Stimulated activated memory B cell treated with anti-CD40 and anti-IgM and Interleukin-4, amounts not matched to agents 10 μg/mL and 1 μg/mL and 100 μg/mL, for 72 hours (primary cell): ENCODE measurements at places on chromosomes 3 and 15.

DNA sequence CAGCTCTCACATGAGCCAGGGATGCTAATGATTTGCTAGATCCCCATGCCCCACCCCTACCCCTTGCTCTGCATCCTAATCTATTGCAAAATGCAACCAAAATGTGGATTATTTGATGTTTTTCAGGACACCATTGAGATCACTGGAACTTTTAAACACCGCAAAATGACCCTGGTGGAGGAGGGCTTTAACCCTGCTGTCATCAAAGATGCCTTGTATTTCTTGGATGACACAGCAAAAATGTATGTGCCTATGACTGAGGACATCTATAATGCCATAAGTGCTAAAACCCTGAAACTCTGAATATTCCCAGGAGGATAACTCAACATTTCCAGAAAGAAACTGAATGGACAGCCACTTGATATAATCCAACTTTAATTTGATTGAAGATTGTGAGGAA is 29.7 kb downstream of the HDC start:
- ATAC-seq: no peak

GRCh38 chr3:71131375-71132314 is 451.9 kb downstream of the FOXP1 start:
- no peak for ATAC-seq

DNA sequence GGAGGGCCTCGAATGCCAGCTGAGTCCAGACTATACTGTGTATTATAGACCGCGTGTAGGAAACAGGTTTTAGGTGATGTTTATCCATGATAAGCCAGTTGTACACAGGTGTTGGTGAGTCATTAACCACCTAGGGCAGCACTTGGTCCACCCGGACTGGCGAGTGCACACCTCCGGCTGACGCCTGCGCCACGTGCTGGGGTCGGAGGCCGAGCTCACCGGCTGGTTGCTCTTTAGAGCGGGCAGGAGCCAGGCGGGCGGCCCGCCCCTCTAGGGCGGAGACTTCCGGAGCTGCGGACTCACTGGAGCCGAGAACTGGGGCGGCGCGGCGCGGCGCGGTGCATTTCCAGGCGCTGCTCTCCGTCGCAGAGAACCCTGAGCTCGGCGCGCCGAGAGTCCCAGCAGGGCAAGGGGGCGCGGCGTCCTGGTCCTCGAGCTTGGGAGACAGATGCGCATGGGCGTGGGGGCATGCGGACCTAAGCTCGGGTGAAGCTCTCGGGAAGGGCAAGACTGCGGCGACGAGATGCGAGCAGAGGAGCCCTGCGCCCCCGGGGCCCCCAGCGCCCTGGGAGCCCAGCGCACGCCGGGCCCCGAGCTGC is at the start of gene ESYT3:
Gene ESYT3, plus strand, starts transcription at position 341 of the 599 bp plus-strand sequence. Its CDS starts 183 bp downstream, at position 524.
- peak; percentile 49 for ATAC-seq

GRCh38 chr3:15330031-15330596 is 2.3 kb downstream of the SH3BP5 start:
- ATAC-seq: no peak

- ATAC-seq: no peak
Observed at GRCh38 chr15:98266295-98266694, 305.8 kb downstream of the ARRDC4 start.

- no peak for ATAC-seq
Observed at GRCh38 chr3:134362670-134363380, 11.4 kb downstream of the AMOTL2 start.

GRCh38 chr15:42450425-42450790 is 40.5 kb downstream of the ZNF106 start:
- no peak for ATAC-seq

- ATAC-seq: no peak
Observed at GRCh38 chr15:82858932-82859331, 49.5 kb downstream of the WHAMM start.

- ATAC-seq: no peak
Observed at GRCh38 chr3:169939751-169940150, 26.9 kb upstream of the SEC62 start.

DNA sequence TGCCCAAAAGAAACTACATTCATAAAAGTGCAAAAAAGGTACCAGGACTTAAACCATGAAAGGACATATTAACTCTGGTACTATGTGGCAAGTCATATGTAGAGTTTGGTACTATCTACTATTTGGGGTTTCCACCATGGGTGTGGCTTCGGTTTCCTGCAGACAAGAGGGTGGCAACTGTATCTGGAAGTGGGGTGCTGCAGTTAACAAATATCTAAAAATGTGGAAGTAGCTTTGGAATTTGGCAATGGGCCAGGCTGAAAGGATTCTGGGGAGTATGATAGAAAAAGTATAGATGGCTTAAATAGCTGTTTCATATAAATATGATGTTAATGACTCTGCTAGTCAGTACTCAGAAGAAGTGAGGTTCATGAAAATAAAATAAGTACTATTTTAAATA is 44.0 kb downstream of the PLSCR2 start:
- no peak for ATAC-seq

DNA sequence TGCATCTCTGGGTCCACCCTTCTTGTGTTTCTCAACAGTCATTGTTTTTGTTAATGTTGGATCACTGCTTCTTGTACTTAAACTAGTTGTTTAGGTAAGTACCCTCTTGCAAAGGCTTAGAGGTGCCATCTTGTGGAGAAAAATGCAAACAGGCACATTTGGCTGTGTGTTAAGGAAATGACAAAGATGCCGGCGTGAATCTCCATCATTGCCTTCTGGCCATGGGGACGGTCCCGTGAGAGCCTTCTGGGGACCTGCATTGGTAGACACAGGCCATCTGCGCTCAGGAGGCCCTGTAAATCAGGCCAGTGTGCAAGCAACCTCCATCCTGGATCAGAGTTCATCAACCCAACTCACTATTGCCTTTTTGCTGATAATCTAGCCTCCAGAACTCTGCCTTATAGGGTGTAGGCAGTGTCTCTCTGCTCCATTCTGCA is 158.6 kb upstream of the NR2E3 start:
- ATAC-seq: no peak

DNA sequence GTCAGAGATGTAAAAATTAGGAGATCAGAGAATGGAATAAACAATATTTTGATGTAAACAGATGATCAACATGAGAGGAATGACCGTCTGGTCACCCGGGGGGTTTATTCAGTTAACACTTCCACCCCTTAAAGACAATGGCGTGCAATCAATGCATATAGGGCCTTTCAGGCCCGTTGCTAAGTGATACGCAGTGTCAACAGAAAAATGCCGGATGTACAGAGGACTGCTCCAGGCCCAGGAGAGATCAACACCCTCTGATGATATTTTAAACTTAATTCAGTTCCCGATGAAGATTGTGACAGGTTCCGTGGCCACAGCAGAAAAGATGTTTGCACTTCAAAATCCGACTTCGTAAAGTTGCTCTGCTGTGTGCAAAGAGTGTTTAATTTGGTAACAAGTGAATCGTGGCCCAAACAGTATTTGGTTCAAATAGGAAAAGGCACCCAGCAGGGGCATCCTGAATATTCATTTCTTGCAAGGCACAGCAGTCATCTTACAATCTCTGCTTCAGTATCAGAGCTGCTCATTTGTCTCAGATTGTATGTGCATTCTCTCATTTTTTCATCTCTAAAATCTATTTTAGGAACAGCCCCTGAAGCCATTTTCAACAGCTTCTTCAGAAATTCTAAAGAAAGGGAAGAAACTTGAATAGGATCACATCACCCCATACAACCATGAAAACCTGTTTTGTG is 72.6 kb downstream of the FOXB1 start:
- no peak for ATAC-seq

- no peak for ATAC-seq
Observed at GRCh38 chr15:89490814-89491315, 5.5 kb downstream of the RHCG start.

- ATAC-seq: no peak
Observed at GRCh38 chr3:160296591-160296990, 71.4 kb downstream of the C3orf80 start.

DNA sequence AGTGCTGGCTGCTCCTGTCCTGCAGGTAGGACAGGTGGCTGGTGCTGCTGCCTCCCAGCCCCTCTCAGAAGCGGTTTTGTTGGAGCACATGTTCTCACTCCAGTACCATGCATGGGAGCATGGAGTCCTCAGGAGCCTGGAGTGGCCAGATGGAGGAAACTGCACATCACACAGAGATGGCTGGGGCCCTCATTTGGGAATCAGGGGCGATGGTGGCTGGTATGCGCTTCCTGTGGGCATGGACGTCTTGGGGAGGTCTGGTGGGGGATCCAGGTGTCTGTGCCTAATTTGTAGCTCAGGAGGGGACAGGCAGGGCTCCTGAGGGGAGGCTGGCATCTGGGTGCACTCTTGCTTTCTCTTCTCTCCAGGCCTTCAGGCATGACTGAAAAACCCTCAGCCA is 168.2 kb downstream of the KLF13 start:
- no peak for ATAC-seq

DNA sequence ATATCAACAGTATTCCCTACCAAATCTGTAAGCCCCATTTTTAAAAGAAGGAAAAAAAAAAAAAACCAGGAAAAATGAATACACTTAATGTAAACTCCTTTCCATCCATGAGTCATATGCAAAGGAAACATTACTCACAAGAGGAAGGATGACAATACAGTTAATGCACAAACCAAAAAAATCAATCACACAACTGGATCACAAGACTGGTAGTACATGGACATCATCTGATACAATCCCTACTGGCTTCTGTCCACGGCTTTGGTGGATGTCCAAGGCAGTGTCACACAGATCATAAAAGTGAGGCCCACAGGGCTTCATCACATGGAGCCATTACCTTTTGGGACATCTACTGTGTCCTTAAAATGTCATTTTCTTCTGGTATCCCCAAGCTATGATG is 44.0 kb downstream of the SUCLG2 start:
- ATAC-seq: no peak

DNA sequence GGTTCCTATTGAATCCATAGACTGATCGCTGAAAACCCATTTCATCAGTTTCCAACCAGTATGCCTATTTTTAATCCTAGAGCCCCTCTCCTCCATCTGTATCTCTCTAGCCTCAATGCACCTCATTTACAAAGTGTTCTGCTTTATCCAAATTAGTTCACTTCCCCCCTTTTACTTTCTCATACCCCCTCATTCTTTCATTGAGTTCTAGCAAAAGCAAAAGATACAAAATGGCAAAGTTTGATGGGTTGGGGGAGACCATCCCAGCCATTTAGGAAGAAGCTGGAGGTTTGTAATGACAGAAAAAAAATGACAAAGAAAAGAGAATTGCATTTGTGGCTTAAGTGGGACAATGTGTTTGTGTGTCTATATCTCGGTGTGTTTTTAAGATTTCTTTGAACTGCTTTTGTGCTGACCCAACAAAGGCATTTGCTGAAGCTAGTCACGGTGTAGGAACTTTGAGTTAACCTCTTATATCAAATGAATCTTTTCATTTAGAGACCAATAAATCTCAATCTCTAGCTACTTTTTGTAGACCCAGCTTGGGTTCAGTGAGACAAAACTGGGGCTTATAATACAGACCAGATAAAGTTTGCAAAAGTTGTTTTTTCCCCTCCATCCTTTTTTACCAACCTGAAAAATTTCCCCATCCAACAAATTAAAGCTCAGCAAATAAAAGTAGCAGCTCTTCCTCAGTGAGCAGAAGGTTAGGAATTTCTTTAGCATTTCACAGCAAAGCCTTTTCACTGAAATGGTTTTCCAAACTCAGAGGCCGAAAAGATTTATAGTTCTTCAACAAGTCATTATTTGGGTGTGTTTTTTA is 18.7 kb downstream of the NR2F2 start:
- ATAC-seq: no peak

- no peak for ATAC-seq
Observed at GRCh38 chr3:69494185-69494584, 108.3 kb upstream of the FRMD4B start.

GRCh38 chr15:42082823-42083604 is 11.3 kb downstream of the PLA2G4D start:
- ATAC-seq: no peak

GRCh38 chr3:151837057-151837456 is 23.1 kb downstream of the AADAC start:
- ATAC-seq: no peak

GRCh38 chr15:27426805-27427204 is 455.8 kb downstream of the GABRG3 start:
- no peak for ATAC-seq

GRCh38 chr3:132008837-132009236 is 26.0 kb downstream of the CPNE4 start:
- ATAC-seq: peak; percentile 24

- ATAC-seq: peak; percentile 95
Observed at GRCh38 chr3:172142051-172142863, 102.9 kb downstream of the FNDC3B start.

- ATAC-seq: no peak
Observed at GRCh38 chr3:161415506-161416231, 44.4 kb upstream of the SPTSSB start.

- ATAC-seq: no peak
Observed at GRCh38 chr15:88250826-88251225, 5.7 kb downstream of the NTRK3 start.

DNA sequence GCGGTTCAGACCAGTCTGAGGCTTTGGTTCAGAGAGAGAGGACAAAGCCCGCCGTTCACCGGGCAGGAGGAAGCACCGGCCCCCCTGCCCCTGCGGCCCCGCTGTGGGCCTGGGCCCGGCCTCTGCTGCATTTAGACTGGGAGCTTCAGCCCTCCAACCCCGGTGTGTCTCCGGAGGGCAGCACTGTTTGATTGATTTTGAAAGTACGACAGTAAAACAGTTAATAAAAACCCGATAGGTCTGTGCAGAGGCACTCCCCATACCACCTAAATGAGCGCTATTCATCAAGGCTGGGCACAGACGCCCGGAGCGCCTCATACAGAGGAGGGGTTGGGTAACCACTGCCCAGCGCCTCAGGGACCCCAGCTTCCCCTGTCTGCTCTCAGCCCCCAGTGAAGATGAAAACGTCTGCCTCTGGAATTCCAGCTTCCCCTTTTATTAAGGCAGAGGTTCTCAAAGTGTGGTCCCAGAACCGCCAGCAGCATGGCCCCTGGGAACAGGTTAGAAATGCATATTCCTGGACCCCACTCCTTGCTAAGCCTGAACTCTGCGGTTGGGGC is 256.7 kb upstream of the TLE3 start:
- no peak for ATAC-seq

DNA sequence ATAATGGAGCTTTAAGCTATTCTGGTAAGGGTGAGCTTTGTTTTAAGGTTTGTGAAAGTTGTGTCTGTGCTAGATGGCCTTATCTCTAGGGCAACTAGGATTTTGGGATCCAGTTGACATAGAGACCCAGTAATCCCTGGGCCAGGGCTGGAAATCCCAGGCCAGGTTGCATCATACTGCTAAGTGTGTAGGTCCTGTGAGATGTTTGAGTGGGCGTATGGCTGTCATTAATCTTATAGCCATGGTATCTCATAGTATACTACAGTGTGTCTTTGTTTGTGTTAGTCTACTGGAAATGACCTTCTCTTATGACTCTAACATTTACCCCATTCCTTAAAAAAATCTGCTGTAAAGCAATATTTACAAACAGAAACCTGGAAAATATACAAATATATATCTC is 151.4 kb downstream of the CACNA2D3 start:
- ATAC-seq: no peak

DNA sequence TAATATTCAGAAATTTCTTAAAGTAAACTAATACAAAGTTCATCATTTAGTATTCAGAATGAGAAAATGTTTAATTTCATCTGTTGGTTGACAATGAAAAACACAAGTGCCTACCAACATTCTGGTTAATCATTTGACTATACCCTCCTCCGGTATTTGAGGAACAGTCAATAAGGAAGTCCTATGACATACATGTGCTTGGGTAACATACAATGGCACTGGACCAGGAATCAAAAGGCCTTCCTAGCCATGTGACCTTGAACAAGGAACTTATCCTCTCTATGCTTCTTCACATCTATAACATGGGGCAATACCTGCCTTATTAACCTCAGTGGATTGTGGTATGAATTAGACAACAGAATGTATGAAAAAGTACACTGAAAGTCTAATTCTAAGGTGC is 65.8 kb downstream of the ZNF280D start:
- ATAC-seq: no peak
